CD4-positive, alpha-beta T cell (primary cell): ENCODE measurements at places on chromosomes 7 and 10.
A peak's percentile ranks its signal among the peaks of the same experiment; 100 is the strongest.

DNA sequence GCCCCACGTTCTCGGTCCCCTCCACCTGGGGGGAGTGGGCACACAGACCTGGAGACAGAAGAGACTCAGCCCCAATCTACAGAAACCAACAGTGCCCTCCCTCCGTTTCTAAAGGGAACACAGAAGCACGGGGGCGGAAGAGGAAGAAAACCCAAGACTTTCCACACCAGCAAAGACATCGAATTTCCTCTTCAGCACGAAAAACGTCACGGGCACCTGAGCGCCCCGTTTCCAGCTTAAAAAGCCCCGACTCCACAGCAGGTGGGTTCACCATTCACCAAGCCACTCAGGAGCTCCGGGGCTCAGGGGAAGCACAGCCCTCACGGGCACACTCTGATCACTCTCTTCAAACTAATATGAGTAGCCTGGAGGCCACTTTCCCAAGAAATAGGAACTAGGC is 19.6 kb downstream of the NUDT1 start:
- no peak for DNase-seq

DNA sequence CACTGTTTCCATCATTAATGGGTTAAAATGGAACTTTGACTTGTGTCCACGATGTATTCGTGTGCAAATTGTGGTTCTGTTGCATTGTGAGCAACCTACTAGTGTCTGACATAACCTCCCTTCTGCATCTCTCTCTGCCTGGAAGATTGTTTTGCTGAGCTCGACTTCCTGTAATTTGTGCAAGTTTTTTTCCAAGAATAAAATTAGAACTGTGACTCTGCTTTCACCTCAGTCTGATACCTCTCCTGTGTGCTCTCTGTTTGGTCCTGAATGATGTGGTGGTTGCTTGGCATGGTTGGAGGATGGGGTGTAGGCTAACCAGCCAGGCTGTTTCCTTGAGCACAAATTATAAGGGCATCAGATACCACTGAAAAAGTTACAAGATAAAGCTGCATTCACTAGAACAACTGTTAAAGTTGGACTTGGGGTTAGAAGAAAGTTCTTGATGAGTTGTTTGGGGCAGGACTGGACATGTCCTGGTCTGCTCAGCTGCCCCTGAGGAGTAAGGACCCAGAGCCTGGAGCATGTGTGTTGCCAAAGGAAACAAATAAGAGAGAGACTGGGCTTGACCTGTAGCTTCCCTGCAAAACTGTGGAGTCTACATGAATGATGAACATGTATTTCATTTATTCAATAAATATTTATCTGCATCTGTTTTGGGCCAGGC is 1.9 kb upstream of the VOPP1 start:
- peak; percentile 61 for DNase-seq

DNA sequence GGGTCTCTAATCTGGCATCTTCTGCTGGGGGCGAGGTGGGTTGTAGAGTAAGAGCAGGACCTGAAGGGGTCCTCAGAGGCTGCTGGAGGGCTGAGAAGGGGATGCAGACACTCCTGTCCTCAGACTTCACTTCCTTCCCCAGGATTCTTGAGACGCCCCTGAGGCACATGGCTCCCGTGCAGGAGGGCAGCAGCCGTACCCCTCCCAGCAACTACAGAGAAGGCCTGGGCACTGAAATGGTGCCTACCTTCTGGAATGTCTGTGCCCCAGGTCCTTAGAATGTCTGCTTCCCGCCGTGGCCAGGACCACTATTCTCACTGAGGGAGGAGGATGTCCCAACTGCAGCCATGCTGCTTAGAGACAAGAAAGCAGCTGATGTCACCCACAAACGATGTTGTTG is 52.0 kb downstream of the VWA2 start:
- DNase-seq: no peak

DNA sequence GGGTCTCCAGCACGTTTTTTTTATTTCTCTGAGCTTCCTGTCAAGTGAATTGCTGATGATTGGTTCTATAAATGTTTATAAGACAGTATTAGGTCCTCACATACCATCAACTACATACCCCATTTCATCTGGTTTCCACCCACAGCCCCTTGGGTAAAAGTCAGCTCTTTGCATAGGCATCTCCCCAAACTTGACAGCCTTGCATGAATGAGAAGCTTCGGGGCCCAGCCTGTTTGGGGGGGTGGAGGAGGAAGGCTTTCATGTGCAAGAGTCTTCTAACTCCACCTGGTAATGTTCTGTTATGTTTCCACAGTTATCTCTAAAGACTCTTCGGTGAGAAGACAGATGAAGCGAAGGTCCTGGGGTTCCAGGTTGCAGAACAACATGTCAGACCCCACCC is 75.4 kb downstream of the SCRN1 start:
- DNase-seq: no peak

- DNase-seq: no peak
Measured at GRCh38 chr7:157971501-157971900, 616.1 kb downstream of the PTPRN2 start.

GRCh38 chr10:17609523-17610079 is 7.6 kb downstream of the HACD1 start:
- DNase-seq: no peak

DNA sequence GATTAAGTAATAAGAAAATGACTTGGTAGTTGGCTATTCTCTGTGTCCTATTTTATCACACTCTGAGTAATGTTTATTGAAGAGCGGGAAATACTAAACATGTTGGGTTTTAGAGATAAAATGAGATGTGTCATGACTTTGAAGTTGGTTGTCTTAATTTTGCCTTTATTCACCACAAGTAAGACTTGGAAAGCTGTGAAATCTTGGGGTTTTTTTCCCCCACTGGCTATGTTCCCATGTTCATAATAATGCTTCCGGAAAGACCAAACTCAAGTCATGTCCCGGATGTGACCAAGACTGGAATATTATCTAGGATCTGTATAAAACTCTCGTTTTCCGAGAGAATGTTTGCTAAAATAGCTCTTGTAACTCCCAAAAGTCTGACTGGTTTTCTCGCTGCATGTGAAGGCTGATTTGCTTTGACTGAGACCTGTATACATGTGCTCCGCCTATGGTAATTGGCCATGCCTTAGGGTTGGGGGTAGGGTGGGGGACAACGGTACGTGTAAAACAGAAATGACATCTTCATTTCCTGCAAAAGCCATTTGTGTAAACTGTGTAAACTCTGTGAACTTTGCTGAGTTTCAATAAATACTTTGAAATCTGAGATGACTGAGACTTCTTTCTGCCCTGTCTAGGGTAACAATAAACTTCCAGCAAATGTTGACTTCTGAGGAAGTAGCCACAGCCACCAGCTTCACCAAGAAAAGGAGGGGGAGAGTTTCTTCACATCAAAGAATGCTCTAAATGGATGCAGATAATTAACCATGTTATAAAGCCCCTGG is 169.6 kb downstream of the ZNF365 start:
- DNase-seq: no peak

DNA sequence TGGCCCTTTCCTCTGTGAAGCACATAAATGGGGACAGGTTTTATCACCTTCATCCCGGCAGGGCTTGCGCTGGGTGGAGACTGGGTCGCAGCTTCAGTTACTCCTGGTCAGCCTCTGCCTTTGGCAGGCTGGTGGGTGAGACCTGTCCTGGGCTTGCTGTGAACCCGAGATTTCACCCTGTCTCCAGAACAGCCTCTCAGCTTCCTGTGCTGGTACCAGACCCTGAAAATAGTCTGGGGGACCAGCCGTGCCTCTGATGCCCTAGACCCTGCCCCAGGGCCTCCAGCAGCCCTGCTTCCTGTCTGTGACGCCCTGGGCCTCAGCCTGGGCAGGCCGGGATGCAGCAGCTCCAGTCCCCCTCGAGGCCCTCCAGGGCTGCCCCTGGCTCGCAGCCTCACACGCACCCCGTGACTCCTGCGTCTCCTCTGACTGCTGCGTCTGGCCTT is 13.2 kb upstream of the PWWP2B start:
- DNase-seq: no peak

GRCh38 chr10:69647126-69647525 is 17.1 kb downstream of the FAM241B start:
- no peak for DNase-seq

- no peak for DNase-seq
Measured at GRCh38 chr10:27611236-27611635, 107.1 kb downstream of the RAB18 start.

GRCh38 chr7:106895246-106895864 is 30.3 kb downstream of the PIK3CG start:
- DNase-seq: peak; percentile 17
